ENCODE measurements at places on chromosomes 5 and 9.

- no peak for DNase-seq
These were observed 166.4 kb downstream of the TLE1 start for GRCh38 chr9:81522716-81523551.

GRCh38 chr9:137444106-137444790, 3.1 kb upstream of the ENTPD8 start:
- no peak for DNase-seq

GRCh38 chr5:32201122-32201753, 27.1 kb upstream of the GOLPH3 start:
- no peak for DNase-seq

DNA sequence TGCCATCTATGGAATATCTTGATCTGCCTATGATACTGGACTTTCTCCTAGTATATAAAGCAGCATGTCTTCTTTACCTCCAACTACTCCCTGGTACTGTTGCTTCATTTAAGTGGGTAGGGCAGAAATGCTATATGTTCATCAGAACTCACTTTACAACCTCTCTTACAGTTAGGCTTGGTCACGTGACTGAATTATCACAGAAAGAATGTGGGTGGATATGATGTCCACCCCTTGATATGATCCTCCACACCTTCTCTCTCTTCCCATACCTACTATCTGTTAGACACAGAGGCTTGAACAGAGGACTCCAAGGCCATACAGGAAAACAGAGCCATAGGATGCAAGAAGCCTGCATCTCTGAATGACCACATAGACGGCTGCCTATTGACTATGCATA, 19.8 kb downstream of the CRHBP start:
- no peak for DNase-seq

DNA sequence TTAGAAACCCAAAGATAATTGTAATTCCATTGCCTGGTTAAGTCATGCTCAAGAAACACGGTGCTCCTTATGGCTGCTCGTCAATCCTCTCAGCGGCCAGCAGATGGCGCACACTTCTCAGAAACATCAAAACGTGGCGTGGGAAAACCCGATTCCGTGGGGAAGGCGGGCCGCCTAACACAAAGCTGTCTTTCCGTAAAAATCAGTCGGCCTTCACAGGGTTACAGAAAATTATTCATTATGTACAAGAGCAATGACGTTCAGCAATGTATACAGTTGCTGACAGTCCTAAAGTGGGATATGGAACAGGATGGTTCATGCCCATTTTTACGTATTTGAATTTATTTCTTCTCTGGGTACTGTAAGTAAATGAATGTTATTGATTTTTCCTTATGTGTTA, 83.5 kb downstream of the PDE4D start:
- peak; percentile 68 for DNase-seq

DNA sequence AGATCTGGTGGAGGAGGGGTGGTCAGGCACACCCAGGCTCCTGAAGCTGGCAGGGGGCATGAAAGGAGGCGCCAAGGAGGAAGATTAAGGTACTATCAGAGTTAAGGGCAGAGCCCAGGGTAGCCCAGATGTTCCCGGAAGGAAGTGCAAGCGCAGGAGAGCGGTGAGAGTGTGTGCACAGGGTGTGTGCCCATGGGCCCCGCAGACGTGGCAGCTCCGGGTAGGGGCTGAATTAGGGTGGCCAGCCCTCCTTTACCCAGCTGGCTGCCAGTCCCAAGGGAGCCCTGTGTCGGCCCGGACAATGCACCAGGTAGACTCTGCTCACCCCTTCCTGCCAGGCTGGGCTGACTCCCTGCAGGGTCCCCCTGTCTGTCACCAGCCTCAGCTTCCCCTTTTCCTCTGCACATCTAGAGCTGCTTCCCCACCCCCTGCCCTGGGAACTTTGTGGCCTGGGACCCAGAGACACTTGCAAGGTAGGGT, at the start of gene SMIM33:
Gene SMIM33, plus strand, starts transcription at position 184 of the 480 bp plus-strand sequence. Its CDS starts 118 bp downstream, at position 302.
- no peak for DNase-seq

DNA sequence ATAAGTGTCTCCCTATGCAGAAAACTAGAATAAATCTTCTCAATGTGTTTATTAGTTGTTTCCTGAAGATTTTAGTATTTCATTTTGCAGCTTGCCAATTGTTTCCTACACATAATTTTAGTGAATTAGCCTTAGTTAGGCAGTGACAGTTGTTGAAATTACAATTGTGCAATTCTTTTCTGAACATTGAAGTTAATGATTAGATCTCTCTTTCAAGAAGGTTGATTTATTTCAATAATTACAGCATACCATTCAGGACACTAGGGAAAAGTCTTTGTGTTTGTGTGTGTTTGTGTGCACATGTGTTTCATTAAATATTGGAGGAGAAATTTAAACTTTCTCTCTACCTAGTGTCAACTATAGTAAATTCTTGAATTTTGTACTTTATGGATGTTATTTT, 199.6 kb upstream of the MPDZ start:
- DNase-seq: no peak

DNA sequence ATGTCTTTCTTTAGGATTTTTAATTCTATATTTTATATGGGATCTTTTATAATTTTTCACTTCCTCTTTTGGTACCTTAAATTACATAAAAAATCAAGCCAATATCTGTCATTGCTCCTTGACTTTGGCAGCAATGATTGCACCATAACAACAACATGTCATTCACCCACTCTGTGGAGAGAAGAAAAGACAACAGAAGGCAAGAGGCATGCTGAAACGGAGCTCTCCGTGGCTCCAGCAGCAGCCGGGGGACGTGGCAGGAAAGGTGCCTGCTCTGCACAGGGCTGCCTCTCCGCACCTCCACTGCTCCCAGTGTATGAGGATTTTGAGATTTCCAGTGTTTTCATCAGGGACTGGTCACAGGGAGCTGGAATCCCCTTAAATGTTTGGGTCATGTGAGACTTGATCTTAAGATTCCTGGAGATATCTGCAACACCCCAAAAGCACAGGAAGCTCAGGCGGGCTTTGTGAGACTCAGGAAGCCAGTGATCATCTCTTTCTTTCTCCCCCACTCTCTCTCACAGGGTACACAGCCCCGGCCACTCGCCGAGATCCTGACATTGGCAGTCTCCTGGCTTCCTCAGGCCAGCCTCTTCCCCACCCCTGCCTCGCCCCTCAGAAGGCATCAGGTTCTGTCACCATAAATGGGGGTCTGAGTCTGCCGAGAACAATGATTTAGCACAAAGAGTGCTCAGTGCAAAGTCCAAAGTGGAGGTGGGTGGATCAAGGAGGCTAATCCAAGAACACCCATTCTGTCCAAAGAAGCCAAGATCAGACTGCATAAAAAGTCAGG, 74.6 kb downstream of the ACTL7B start:
- no peak for DNase-seq

GRCh38 chr5:61496446-61496845, 164.4 kb downstream of the ZSWIM6 start:
- DNase-seq: no peak

DNA sequence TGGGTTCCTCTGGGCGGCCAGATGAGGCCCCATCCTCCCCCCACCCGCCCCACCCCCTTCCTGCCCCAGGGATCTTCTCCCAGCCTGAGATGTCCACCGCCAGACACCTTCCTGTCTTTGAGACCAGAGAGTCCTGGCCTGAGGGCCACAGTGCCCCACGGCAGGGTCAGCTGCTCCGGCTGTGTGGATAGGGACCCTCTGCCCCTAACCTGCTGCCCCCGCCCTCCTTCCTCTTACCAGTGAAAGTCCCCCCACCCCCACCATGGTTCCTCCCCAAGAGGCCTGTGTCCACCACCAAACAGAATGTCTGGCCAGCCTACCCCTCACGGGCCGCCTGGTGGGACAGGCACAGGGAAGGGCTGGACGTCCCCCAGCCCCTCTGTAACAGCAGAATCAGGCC, 43.0 kb upstream of the UBAC1 start:
- DNase-seq: no peak

DNA sequence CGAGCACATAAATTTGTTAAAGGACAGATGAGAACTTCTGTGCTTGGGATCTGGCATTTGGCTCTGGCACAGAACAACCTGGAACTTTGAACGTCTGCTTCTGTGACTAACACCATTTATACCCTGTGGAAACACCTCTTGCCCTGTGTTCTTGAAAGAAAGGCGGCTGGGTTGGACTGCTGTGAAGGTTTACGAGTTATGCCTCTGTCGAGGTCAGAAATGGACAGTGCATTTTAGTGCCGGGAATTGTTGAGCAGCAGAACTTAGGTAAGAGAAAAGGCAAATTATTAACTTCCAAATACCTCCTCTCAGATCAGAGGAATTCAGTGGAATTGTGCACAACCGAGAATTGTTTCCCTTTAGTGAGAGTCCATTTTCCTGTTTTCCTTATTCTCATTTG, 14.1 kb upstream of the INIP start:
- DNase-seq: no peak

DNA sequence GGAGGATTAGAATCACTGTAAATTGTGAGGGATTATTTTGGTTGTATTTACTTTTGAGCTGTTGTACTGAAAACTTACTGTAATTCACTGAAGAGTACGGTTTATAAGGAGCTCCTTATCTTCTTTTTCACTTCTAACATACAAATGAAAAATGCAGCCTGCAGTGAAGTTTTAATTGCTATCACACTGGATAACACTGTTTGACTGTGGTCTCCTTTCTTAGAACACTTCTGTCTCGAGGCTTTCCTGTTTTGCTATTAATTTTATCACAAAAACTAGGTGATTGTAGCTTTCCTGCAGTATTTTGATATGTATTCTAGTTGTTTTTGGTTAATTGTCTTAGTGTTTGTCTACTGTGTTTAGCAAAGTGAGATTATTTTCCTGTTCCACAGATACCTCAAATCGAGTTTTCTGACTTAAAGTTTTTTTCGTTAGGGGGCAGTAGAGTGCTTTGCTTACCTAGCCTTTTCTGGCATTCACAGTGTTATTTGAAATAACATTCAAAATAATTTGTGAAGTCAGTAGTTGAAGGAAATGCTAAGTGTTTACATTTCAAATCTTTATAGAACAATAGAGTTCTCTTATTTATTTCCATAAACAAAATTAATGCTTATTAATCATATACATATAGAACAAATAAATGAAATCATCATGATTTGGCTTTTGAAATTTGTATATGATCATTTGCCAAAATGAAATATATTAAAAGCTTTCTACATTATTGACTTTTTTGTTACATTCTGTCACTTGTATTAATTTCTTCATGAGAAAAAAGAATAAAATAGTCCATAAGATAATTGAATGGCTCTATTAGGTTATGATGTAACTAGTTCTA, 52.9 kb downstream of the COMMD10 start:
- DNase-seq: no peak

GRCh38 chr9:105859428-105860091, 165.2 kb downstream of the TMEM38B start:
- no peak for DNase-seq

DNA sequence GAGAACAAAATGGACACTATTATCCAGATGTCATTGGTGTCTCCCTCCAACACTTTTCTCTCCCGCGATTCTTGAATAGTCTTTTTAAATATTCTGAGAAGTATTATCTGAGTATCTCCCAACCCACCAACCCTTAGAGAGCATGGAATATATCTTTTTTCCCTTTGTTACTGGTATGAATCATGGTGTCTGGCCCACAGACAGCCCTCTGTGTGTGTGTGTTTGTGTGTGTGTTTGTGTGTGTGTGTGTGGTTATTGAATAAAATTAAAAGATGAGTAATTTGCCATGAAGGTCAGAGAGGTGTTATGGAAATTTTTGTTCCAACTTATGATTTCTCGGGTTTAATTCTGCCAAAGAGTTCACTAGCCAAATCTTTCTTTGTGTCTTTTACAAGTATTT, 47.7 kb downstream of the CAMK4 start:
- no peak for DNase-seq

- no peak for DNase-seq
These were observed 102.4 kb downstream of the MED27 start for GRCh38 chr9:131977109-131977838.

DNA sequence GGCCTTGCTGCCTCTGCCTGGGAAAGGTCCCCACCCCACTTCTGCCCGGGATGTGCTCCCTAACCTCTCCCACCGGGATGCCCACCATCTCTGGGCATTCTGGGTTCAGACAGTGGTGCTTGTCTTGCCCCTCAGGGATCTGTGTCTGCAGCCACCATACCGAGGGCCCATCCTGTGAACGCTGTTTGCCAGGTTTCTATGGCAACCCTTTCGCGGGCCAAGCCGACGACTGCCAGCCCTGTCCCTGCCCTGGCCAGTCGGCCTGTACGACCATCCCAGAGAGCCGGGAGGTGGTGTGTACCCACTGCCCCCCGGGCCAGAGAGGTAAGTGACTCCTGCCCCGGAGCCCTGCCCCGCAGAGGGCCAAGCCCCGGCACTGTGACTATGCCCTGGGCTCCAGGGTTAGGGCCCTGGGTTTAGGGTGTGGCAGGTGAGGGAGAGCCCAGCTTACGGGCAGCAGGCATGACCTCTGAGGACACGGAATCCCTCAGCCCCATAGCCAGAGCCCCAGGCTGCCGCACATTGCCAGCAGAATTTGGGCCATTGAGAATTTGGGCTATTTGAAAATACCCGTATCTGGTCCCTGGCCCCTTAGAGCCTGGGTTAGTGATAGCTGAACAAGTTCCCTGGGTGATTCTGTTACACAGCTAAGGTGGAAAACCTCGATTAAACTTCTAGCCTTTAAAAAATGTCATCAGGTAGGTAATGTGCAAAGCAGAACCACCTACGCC, 35.3 kb upstream of the AIF1L start:
- no peak for DNase-seq

- no peak for DNase-seq
These were observed 283.2 kb downstream of the SH3GL2 start for GRCh38 chr9:17862101-17862500.

- no peak for DNase-seq
These were observed 139.2 kb upstream of the SMIM23 start for GRCh38 chr5:171646102-171647042.

GRCh38 chr9:88355166-88355565, 33.1 kb upstream of the SPIN1 start:
- no peak for DNase-seq

DNA sequence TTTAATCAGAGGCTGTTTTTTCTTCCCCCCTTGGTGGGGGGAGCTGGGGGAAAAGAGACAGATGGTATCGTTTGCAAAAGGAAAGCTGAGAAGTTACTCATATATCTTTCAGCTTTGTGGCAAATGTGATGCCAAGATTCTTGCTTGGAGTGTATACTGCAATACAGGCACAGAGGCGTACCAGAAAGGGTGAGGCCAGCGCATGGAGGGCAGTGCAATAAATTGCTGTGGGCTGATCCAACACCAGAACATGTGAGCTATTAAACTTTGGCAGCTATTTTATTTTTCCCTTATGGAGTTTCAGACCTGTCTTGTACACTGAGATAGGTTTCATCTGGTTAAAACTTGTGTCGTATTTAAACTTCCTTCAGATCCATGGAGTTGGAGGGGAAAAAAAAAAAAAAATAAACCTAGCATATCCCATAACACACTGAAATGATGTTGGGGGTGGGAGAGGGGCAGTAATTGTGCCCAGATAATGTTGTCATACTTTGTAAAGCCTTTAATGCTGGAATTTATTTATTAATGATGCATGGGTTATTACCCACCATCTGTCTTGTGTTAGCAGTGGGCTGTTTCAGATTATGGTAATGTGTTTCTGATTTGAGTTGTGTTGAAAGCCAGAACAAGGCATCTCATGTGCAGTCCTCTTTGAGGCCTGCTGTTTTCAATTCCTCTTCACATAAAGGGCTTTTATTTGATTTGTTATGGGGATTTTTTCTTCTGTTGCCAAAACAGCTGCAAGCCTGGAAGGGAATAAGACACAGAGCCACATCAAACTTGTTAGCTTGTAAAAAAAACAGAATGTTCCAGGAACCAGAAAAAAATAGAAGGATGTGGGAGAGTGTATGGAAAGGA, 891.3 kb downstream of the TLE1 start:
- DNase-seq: peak; percentile 11

- DNase-seq: peak; percentile 66
These were observed 12.1 kb downstream of the PDCL start for GRCh38 chr9:122816163-122816867.
